ENCODE measurements at places on chromosomes 3 and 15.

DNA sequence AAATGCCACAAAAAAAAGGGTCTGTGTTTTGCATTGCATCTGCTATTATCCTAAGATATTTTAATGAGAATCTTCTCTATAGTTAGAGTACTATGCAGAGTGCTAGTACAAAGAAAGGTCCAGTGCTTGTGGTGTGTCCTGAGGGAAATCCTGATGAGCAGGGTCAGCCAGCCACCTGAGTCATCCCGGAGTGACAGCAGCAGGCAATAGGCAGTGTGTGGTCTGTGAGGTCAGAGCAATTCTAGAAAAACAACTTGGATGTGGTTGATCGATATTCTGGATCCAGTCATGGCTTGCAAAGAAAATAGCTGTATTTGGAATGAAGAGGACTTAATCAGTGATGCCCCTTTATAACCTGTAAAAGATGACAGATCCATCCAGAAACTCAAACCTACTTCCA is 119.2 kb downstream of the CTNNB1 start:
- peak; percentile 29 for DNase-seq

DNA sequence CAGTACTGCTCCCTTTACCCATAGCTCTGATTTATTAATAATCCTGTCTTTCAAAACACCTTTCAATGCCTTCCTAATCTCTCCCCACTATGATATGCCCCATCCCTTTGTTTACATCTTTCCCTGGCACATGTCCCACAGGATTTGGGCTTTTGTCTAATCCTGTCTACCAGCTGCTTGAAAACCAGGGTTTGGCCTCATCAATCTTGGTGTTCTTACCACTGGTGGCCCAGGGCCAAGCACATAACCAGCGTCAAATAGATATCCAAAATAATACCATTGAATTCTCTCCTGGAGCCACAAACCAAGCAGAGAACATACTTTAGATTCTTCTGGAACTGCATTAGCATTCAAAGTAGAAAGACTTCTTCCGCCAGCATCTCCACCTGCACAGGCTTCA is 104.8 kb upstream of the PPP2R3A start:
- no peak for DNase-seq

GRCh38 chr3:39550354-39551051 is 83.0 kb downstream of the MOBP start:
- DNase-seq: no peak

DNA sequence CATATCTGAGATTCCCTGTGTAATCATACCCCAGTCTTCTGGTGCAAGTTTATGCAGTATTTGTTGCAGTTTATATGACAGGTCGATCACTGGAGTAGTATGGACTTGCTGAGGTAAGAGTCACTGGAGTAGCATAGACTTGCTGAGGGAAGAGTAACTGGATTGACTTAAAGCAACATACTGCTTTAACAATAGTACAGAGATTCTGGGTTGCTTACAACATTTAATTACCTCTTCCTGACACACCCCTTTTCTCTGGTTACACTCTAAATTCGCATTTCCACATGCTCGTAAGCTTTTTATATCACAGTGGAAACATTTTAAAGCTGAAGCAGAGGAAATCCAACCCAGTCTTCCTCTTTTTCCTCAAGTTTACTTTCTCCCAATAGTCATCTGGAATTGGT is 11.8 kb downstream of the AAGAB start:
- DNase-seq: no peak

GRCh38 chr3:118974356-118975097 is 60.1 kb downstream of the IGSF11 start:
- DNase-seq: no peak

GRCh38 chr3:158465074-158465473 is 105.9 kb upstream of the MLF1 start:
- DNase-seq: no peak

- DNase-seq: no peak
Measured at GRCh38 chr3:109570408-109570807, 233.1 kb upstream of the DPPA4 start.

- DNase-seq: no peak
Measured at GRCh38 chr3:76264911-76265310, 479.6 kb upstream of the ZNF717 start.

DNA sequence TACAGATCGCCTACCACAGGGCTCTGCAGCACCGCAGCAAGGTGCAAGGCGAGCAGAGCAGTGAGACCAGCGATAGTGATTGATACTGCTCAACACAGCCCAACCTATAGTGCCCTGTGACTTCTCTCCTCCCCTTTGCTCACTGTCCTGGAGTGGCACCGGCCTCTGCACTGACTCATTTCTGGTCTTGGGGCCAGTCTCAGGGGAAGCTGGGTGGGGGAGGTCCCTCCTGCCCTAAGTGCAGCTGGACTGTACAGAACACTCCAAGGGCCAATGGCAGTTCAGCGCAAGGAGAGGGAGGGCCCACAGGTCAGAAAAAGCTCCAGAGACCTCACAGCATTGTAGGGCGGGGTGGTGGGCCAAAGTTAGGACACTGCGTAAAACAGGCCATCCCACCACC is 2.5 kb upstream of the OGG1 start:
- no peak for DNase-seq

- no peak for DNase-seq
Measured at GRCh38 chr15:67321352-67321751, 66.8 kb downstream of the IQCH start.

DNA sequence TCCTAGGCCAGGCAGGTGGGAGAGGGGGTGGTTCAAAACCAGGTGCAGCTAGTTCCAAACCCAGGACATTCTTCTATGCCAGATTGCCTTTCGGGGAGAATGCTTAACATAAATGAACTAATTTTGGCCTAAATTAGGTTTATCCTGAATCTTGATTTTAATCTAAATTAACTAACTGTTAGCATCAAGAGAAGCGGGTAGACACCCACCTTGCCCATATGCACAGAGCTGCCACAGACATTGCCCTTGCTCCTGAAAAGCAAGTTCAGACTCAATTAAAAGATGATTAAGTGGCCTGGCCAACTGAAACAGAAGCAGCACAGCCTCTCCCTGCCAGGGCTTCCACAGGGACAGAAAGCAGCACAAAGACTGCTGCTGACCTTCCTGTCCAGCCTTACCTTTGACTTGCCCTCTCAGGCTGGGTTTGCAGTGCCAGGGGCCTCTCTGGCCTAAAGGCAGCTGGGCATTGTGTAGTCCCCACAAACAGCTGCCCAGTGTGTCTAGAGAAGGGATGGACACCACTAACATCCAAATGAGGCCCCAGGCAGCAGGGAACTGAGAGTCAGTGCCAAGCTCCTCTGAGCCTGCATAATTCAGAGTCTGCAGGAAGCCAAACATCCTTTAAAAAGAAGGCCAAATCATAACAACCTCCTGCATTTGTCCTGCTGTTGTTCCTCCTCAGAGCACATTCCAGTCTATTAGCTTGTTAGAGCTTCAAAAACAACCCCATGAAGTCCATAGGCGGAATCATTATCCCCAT is 15.4 kb upstream of the OXTR start:
- no peak for DNase-seq

DNA sequence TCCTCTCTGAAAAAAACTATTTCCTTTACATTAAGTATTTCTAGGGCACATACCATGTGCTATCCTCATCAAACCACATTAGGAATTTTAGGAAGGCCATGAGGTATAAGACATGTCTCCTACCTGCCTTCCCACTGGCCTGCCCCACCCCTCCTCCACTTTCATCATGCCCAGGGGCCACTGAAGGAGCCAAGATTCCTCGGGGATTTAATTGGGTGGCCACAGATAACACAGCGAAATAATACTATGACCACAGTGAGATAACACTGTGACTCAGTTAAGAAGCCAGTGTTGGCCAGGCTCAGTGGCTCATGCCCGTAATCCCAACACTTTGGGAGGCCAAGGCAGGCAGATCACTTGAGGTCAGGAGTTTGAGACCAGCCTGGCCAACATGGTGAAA is 9.8 kb upstream of the BMF start:
- no peak for DNase-seq

DNA sequence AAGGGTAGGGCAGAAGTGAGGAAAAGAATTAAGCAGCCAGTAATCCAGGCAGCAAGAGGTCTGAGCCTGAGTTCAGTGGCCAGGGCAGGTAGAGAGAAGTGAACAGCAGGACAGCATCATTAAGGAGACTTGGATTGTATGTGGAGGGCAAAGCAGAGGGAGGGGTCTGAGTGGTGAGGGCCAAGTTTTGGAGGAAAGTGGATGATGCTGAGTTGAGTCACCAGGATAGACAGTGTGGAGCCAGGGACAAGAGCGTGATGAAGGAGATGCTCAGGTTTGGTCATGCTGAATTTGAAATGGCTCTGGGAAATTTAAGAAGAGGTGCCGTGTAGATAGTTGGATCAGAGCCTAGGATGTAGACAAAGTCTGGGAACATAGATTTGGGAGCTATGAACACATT is 93.1 kb downstream of the ARHGEF26 start:
- no peak for DNase-seq

DNA sequence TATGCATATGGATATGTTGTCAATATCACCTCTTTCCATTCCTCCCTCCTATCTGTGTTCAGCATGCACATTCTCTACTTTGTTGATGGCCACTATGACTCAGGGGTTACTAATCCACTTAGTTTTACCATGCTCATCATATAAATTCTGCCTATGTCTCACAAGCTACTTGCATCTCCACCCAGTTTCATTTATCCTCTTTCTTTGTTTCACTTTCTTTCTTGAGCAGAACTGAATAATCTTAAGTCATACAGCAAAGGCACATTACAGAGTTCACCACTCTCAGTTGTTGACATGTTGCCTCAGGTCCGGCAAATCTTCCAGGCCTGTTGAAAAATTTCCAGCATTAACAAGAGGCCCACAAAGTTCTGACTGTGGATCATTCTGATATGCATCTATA is 71.5 kb downstream of the SSR3 start:
- no peak for DNase-seq

- peak; percentile 86 for DNase-seq
Measured at GRCh38 chr15:63186065-63186464, 3.3 kb upstream of the RAB8B start.

GRCh38 chr3:168974617-168975403 is 688.7 kb downstream of the MECOM start:
- DNase-seq: no peak

- DNase-seq: peak; percentile 59
Measured at GRCh38 chr15:55789066-55789660, 46.2 kb upstream of the PRTG start.

- peak; percentile 4 for DNase-seq
Measured at GRCh38 chr3:73255609-73256029, 194.2 kb downstream of the EBLN2 start.

DNA sequence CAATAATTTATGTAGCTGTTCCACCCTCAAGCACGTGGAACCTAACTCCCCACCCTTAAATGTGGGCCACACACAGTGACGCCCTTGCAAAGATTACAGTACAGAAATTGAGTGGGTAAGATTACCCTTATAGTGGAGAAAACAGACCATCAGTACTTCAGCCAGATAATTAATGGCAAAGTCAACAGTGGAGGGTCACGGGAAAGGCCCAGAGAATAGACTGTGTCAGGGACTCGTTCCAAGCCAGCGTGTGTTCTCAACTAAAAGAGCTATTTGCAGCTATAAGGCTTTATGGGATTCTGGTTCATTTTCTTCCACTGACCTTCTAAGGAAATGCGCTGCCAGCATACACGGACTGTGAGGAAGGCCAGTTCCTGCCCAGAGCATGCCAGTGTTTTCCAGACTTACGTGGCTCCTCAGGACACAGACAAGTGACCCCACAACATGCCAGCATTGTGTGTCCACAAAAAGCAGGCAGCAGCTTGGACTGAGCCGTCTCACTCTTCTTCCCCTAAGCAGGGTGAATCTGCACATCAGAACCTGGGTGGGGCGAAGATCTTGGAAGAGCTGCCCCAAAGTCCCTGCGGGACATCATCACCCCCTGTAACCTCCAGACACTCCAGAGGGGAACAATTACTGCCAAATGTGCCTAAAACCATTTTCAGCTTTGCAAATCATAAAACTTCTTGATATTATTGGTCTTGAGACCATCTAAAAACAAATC is 428.5 kb downstream of the OCA2 start:
- no peak for DNase-seq

DNA sequence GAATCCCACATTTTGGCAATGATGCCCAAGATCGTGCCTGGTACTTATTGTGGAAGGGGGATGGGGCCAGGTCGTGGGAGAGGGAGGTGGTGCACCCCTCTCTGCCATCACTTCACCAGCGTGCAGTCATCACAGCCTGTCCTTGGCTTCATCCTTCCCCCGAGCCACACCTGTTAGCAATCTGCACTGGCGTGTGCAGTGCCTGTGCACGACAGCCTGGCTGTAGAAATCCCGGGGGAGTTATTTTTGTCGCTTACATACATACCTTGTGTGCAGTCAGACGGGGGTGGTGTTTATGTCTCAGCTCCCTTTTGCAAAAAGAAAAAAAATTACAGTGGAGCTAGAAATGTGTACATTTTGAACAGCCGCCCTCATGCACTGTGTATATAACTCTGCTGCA is 216.0 kb downstream of the TLE3 start:
- DNase-seq: no peak

DNA sequence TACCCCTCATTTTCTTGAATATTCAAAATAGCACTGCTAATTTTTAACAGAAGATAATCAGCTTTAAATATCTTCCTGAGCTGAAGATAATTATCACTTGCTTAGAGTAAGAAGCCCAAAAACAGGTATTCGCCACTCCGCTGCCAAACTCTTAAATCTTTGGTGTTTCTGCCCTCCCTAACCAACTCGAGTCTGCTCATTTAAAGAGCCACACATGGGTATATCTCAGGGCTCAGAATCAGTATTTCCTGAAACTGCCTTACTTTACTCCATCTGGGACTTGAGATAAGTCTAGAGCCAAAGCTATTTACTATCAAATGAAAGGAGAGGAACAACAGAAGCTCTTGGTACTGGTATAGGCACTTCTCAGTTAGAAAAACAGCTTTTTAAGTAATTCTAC is 10.8 kb downstream of the PDCD10 start:
- no peak for DNase-seq

- DNase-seq: no peak
Measured at GRCh38 chr3:119401069-119401468, 62.3 kb downstream of the TMEM39A start.

DNA sequence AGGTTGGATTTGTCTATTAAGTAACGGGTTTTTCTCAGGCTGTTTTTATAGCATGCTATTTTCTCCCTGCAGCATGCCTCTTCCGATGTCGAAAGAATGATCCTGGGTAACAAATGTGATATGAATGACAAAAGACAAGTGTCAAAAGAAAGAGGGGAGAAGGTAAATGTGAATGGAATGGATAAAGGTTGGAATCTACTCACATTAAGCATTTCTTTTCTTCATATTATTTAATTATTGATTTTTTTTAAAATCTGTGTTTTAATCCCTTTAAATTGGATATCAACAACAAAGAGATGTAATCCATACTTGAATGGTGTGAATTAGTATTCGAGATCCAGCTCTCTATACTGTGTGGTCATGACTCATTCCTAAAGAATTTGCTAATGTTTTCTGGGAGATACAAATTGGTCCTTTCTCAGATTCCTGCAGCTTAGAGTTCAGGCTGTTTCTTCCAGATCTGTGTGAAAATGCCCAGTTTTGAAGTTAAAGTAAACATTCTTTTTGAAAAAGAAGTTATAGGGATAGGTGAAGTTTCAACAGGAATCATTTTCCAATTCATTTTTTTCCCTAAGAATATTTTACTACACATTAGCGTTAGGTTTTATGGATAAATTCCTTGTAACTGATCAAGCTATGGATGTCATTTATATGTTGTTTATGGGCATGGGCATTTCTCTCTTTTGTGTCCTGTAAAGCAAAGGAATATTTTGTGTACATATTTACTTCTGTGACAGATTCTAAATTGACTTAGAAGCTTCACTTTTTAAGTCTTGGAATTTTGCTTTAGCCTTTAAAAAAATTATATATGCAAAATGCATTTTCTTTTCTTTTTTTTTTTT is 20.8 kb upstream of the APH1B start:
- DNase-seq: peak; percentile 58
